ENCODE measurements at places on chromosomes 2 and 18.

- no peak for DNase-seq
Observed at GRCh38 chr2:189298481-189298880, 118.9 kb upstream of the COL5A2 start.

DNA sequence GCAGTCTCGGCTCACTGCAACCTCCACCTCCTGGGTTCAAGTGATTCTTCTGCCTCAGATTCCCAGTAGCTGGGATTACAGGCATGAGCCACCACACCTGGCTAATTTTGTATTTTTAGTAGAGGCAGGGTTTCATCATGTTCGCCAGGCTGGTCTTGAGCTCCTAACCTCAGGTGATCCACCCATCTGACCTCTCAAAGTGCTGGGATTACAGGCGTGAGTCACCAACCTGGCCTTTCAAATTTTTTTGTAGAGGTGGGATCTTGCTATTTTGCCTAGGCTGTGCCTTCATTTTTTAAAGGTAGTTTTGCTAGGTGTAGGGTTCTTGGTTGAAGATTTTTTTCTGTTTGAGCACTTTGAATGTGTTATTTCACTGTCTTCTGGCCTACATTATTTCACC lies 6.2 kb downstream of the HAUS1 start:
- no peak for DNase-seq

DNA sequence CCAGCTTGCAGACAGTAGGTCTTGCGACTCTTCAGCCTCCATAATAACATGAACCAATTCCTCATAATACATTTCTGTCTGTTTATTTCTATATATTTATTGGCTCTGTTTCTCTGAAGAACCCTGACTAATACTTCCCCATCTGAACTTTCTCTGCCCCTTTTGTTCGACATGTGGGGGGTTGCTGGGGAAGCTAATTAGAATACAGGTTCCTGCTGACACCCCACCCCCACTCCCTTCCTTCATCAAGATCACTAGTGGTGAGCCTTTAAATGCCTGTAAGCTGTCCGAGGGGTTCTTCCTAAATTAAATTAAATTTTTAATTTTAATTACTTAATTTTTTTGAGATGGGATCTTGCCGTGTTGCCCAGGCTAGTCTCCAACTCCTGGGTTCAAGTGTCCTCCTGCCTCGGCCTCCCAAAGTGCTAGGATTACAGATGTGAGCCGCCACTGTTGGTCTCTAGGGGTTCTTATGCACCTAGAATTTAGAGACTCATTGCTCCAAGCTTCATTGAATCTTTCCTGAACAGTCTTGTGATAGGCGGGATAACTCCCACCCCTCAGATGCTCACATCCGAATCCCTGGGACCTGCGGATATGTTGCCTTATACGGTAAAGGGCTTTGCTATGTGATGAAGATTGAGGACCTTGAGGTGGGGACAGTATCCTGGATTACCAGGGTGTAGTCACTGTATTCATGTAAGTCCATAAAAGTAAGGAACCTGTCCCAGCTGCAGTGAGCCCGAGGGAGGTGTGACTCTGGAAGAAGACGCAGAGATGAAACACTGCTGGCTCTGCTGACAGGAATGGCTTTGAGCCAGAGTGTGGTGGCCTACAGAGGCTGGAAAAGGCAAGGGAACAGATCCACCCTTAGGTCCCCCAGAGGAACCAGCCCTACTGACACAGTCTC lies 26.2 kb downstream of the HPCAL1 start:
- DNase-seq, result no peak

- no peak for DNase-seq
Observed at GRCh38 chr2:225739328-225739727, 339.8 kb downstream of the NYAP2 start.

- no peak for DNase-seq
Observed at GRCh38 chr2:183530333-183530901, 406.2 kb downstream of the NUP35 start.

GRCh38 chr2:52934323-52934898 lies 833.2 kb upstream of the CHAC2 start:
- DNase-seq, result peak; percentile 83

DNA sequence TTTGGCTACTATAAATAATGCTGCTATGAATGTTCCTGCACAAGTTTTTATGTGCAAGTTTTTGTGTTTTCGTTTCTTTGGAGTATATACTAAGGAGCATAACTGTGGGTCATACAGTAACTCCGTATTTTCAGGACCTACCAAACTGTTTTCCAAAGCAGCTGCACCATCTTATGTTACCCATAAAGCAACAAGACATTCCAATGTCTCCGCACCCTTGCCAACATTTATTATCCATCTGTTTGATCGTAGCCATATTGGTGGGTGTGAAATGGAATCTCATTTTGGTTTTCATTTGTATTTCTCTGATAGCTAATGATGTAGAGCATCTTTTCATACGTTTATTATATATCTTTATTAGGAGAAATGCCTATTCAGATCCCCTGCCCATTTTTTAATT lies 13.8 kb downstream of the TMEM131 start:
- DNase-seq, result no peak

GRCh38 chr2:43128559-43128955 lies 97.8 kb downstream of the ZFP36L2 start:
- DNase-seq, result no peak

DNA sequence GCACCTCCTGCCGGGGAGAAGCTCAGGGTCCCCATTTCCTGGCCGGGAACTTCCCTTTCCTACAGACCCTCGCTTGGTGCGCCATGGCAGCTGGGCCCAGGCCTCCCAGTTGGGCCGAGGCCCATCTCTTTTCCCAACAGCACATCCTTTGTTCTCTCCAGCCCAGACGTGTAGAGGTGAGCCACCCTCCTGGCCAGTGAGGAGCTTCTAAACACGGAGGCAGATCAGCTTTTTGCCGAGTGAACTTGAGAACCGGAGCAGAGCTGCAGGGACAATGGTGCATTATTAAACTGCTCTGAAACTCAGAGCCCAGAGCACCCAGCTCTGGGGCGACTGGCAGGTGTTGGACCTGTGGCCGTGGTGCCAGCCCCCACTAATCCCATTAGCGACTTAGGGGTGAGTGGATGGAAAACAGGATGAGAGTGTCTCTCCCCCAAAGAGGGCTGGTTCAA lies 25.4 kb downstream of the SH3BP4 start:
- DNase-seq, result no peak

DNA sequence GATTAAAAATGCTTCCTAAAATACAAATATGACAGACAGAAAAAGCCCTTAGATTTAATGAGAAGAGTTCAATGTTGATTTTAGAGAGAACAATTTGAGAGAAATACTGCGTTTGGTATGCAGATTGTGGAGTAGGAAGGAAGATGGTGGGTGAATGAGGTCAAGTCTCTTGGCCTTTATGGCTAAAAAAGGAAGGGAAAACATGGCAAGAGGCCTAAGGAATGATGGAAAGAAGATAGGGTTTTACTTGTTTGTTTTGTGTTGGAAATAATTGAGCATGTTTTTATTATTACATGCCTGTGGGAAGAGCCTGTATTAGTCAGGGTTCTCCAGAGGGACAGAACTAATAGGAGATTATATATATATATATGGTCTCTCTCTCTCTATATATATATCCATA lies 318.1 kb downstream of the TRIB2 start:
- no peak for DNase-seq

DNA sequence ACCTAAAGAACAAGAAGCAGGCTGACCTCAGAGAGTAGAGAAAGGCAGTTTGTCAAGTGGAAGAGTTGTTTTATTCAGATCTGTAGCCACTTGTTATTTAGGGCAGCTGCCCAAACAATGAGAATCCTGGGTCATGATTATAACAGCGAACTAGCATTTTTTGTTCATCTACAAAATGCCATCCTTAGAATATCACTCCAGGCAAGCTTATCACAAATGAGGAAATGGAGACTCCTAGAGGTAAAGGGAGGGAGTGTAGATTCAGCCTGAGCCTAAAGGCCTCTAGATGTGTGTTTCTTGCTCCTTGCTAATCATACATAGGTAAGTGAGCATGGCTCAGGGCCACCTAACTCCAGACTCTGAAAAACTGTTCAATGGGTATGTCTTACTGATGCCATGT lies 126.1 kb downstream of the HNMT start:
- peak; percentile 55 for DNase-seq

GRCh38 chr2:226451486-226451885 lies 348.1 kb downstream of the IRS1 start:
- DNase-seq, result no peak

GRCh38 chr18:23738151-23738550 lies 48.9 kb downstream of the LAMA3 start:
- DNase-seq, result no peak

DNA sequence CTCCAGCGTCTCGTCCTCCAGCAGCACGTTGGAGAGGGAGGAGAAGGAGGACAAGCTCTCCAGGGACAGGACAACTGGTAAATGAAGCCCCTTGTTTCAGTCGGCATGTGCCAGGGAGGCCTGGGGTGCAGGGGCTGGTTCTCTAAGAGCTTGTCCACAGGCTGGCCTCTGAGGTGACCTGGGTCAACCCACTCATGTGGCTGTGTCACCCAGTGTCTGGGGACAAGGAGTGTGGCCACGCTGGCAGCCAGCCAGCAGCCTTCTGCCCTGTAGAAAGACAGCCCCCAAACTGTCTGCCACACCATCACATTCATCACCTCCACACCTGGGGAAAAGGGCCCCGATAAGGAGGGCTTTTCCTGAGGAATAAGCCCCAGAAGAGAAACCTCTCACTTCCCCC lies 119.5 kb downstream of the TPGS2 start:
- DNase-seq, result no peak

- DNase-seq, result no peak
Observed at GRCh38 chr2:145067549-145068030, 547.7 kb upstream of the ZEB2 start.

DNA sequence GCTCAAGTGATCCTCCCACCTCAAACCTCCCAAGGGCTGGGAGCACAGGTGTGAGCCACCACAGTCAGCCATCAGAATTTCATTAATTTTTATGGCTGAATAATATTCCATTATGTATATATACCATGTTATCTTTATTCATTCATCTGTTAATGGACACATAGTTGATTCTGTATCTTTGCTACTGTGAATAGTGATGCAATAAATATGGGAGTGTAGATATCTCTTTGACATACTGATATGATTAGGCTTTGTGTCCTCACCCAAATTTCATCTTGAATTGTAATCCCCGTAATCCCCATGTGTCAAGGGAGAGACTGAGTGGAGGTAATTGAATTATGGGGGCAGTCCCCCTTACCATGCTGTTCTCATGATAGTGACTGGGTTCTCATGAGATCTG lies 38.2 kb upstream of the REEP1 start:
- DNase-seq, result no peak

- no peak for DNase-seq
Observed at GRCh38 chr2:151071382-151071781, 190.3 kb downstream of the RBM43 start.

GRCh38 chr2:179764710-179765109 lies 96.7 kb downstream of the ZNF385B start:
- no peak for DNase-seq

GRCh38 chr2:181103659-181104058 lies 123.3 kb downstream of the UBE2E3 start:
- no peak for DNase-seq

Data from foreskin melanocyte (primary cell).